ENCODE measurements at places on chromosomes 2 and 18.
A peak's percentile ranks its signal among the peaks of the same experiment; 100 is the strongest.

DNA sequence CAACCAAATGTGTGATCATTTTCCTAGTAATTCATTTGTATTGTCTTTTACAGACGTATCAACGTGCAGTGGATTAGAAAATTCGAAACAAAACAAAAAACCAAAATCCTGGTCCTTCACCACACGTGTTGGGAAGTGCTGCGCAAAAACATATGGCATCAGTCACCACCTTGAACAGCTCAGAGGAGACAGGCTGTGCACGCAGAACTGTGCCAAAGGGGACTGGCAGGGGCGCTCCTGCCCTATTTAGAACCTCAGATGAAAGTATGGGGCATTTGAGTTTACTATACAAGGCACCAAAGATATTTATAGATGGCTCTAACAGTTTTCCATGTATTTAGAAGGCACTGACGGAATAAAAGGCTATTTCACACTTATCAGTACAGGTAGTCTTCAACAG lies 42.3 kb downstream of the NOL10 start:
- DNase-seq: no peak

- peak; percentile 52 for DNase-seq
Observed at GRCh38 chr2:27762951-27763906, 8.3 kb upstream of the MRPL33 start.

GRCh38 chr18:61426492-61427053 lies 93.3 kb downstream of the CDH20 start:
- peak; percentile 15 for DNase-seq

- peak; percentile 85 for DNase-seq
Observed at GRCh38 chr2:95728878-95729596, 137.2 kb downstream of the TRIM43 start.

GRCh38 chr18:38810789-38811188 lies 1245.2 kb upstream of the CELF4 start:
- DNase-seq: no peak

GRCh38 chr2:65979446-65979845 lies 455.5 kb upstream of the MEIS1 start:
- no peak for DNase-seq

DNA sequence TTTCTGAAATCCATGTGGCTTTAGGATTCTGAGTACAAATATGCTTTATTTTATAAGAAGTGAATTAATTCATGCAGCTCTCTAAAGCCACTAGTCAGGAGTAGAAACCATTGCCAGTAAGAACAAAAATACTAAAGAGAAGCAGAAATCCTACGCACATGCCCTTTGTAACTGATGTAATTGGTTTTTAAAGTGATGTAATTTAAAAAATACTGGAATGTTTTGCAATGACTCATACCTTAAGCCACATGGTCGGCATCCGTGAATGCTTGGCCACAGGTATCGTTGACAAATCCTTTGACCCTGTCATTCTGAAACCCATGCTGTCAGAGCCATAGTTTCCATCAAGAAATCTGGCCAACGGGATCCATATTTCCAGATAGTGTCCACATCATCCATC lies 213.3 kb downstream of the ACKR3 start:
- DNase-seq: peak; percentile 42

GRCh38 chr2:147846412-147847081 lies 1.7 kb downstream of the ACVR2A start:
- DNase-seq: peak; percentile 12

DNA sequence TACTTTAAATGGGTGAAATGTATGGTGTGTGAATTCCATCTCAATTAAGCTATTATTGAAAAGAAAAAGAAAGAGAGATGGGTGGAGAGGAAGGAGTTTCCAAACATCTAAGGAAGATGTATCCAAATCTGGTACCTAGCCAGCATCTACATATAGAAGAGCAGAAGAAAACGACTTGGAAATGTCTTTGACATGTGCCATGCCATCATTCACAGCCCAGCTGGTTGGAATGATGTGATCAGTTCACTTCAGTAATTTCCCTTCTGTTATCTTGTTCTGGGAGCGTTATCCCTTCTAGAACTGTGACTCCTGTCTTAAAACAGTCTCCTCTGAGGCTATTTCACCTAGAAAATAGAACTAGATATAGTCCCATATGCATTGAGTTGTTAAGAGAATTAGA lies 312.8 kb upstream of the GYPC start:
- DNase-seq: no peak
